Activated CD4-positive, alpha-beta T cell treated with anti-CD3 and anti-CD28 coated beads for 36 hours (primary cell): ENCODE measurements at places on chromosomes 5 and 9.

GRCh38 chr5:169997798-169998197 is 17.5 kb upstream of the INSYN2B start:
- H3K36me3 ChIP-seq: peaks cover 66% of the 10 kb centered on the region
- DNase-seq: no peak
- H3K27me3 ChIP-seq: no peaks in the 10 kb centered on the region
- no peaks in the 10 kb centered on the region for H3K4me1 ChIP-seq
- no peak overlapping the region for H3K4me3 ChIP-seq

- H3K4me1 ChIP-seq: no peaks in the 10 kb centered on the region
- H3K27me3 ChIP-seq: no peaks in the 10 kb centered on the region
- H3K4me3 ChIP-seq: no peak overlapping the region
- H3K27ac ChIP-seq: no peak overlapping the region
- no peak for DNase-seq
These were observed 92.2 kb upstream of the ADAMTS19 start for GRCh38 chr5:129367883-129368282.

- DNase-seq: peak; percentile 81
- peaks cover 2% of the 10 kb centered on the region for H3K36me3 ChIP-seq
- H3K27ac ChIP-seq: peak within 1 kb of the TSS; percentile 73
- H3K4me3 ChIP-seq: peak within 1 kb of the TSS; percentile 75
These were observed at the start of gene GPR150 for GRCh38 chr5:95620030-95620869. GPR150 (plus strand) TSS chr5:95620087; CDS start chr5:95620276, 189 bp downstream.

DNA sequence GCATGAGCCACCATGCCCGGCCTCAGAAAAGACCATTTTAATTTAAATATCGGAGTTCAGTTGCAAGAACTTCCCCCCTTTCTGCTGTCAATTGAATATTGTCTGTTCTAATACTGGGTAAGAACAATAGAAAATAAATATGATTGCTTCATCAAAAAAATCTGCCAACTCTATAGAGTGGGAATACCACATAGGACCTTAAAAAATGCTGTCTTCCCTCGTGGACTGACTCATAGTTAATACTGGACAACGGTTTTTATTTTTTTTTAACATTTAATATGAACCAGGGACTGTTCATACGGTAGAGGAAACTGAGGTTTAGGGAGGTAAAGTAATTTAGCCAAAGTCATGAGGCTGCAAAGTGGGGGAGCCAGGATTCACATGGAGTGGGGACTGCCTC is 9.7 kb downstream of the ZNF462 start:
- H3K4me1 ChIP-seq: no peaks in the 10 kb centered on the region
- no peak overlapping the region for H3K4me3 ChIP-seq
- H3K27ac ChIP-seq: no peak overlapping the region

- DNase-seq: no peak
- H3K4me3 ChIP-seq: no peak overlapping the region
- no peaks in the 10 kb centered on the region for H3K27me3 ChIP-seq
- peaks cover 65% of the 10 kb centered on the region for H3K36me3 ChIP-seq
These were observed 78.5 kb downstream of the ERCC6L2 start for GRCh38 chr9:95953986-95954385.

DNA sequence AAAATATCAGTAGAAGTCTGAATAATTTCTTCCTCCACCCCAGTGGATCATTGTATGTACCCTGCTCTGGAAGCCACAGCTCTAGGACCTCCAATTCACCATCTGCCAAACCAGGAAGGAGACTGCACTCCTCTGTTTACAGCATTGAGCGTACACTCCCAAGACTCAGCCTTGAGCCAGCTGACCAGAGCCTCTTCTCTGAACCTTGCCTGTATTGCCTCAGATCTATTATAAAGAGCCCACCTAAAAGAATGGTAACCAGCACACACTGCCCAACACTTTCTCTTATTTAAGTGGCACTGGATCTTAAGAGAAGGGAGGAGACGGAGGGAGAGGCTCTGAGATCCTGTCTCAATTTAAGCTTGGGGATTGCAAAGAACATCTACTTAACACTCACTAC is 217.8 kb upstream of the RASEF start:
- no peak overlapping the region for H3K4me3 ChIP-seq
- no peaks in the 10 kb centered on the region for H3K36me3 ChIP-seq
- no peaks in the 10 kb centered on the region for H3K4me1 ChIP-seq
- no peak for DNase-seq
- no peak overlapping the region for H3K27ac ChIP-seq

DNA sequence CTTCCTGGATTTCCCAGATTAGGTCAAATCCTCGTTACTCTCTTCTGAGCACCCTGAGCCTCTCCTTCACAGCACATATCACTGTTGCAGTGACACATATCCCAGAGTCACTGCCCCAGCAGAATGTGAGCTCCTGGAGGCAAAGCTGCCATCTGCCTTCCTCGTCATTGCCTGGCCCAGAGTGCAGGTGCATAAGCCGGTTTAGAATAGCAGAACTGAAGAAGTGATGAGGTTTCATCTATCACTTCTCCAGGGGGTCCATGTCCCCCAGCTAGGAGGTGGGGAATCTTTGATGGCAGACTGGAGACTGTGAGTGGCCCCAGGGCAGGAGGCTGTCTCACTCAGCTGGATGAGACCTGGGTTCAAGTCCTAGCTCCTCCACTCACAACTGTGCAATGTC is 25.8 kb downstream of the NIPAL4 start:
- DNase-seq: no peak
- peaks cover 11% of the 10 kb centered on the region for H3K4me1 ChIP-seq
- H3K4me3 ChIP-seq: no peak overlapping the region
- no peak overlapping the region for H3K27ac ChIP-seq
- H3K36me3 ChIP-seq: peaks cover 39% of the 10 kb centered on the region

GRCh38 chr5:151097061-151097460 is 16.2 kb upstream of the TNIP1 start:
- no peak overlapping the region for H3K27ac ChIP-seq
- peaks cover 25% of the 10 kb centered on the region for H3K36me3 ChIP-seq
- H3K4me3 ChIP-seq: no peak overlapping the region
- peaks cover 72% of the 10 kb centered on the region for H3K4me1 ChIP-seq
- no peaks in the 10 kb centered on the region for H3K27me3 ChIP-seq
- no peak for DNase-seq

DNA sequence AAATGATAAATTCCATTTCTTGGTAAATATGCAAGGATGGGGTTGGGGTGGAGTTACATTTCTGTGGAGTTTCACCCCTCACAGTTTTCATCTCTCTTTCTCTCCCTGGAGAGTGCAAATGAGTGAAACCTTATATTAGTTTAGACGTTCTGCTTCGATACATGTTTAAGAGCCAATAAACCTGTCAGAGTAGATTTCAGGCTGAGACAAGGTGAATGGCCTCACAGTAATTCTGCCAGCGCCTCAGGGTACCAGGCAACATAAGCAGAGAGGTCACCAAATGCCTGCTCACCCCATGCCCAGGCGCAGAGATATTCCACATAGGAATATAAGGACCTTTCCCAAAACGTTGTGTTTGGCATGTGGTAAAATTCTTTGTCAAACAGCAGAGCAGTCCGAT is 154.9 kb upstream of the VLDLR start:
- H3K4me3 ChIP-seq: no peak overlapping the region
- no peak overlapping the region for H3K27ac ChIP-seq
- no peak for DNase-seq
- peaks cover 30% of the 10 kb centered on the region for H3K27me3 ChIP-seq
- H3K36me3 ChIP-seq: no peaks in the 10 kb centered on the region

GRCh38 chr9:109830545-109830944 is 50.5 kb downstream of the PALM2AKAP2 start:
- H3K36me3 ChIP-seq: no peaks in the 10 kb centered on the region
- DNase-seq: no peak
- no peak overlapping the region for H3K4me3 ChIP-seq
- H3K4me1 ChIP-seq: no peaks in the 10 kb centered on the region
- no peak overlapping the region for H3K27ac ChIP-seq

DNA sequence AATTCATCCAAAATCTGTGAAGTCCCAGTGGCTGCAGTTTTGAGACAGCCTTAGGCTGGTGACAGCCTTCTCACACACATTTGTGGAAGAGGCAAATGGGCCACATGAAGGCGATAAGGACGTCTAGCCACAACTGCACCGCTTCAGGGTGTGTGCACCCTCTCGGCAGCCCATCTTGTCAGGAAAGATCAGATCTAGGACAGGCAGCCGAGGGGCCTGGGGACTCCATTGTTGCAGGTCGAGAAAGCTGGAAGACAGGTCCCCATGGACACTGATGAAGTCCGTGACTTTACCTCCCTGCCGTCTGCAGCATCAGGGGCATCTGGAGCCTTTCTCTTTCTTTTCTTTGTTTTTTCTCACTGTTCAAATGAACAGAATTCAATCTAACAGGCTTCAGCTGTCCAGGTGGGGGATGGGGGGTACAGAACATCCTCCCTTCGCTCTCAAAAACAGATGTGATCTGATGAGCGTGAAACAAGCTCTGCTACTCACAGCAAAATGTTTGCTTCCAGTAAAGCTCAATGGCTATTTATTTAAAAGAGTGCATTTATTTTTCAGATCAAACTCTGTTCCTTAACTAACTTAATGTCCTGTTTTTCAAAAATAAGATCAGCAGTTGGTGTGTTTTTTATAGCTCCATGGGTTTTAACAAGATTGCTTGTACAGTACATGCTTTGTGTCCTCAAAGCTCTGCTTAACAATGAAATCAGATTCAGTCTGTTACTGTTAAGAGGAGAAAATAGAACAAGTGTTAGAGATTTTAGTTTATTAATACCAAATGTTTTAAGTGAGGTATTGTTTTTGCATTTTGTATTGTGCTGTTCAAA is 111.8 kb upstream of the OTULINL start:
- H3K36me3 ChIP-seq: no peaks in the 10 kb centered on the region
- H3K27me3 ChIP-seq: no peaks in the 10 kb centered on the region
- DNase-seq: no peak
- no peak overlapping the region for H3K27ac ChIP-seq
- H3K4me3 ChIP-seq: no peak overlapping the region

DNA sequence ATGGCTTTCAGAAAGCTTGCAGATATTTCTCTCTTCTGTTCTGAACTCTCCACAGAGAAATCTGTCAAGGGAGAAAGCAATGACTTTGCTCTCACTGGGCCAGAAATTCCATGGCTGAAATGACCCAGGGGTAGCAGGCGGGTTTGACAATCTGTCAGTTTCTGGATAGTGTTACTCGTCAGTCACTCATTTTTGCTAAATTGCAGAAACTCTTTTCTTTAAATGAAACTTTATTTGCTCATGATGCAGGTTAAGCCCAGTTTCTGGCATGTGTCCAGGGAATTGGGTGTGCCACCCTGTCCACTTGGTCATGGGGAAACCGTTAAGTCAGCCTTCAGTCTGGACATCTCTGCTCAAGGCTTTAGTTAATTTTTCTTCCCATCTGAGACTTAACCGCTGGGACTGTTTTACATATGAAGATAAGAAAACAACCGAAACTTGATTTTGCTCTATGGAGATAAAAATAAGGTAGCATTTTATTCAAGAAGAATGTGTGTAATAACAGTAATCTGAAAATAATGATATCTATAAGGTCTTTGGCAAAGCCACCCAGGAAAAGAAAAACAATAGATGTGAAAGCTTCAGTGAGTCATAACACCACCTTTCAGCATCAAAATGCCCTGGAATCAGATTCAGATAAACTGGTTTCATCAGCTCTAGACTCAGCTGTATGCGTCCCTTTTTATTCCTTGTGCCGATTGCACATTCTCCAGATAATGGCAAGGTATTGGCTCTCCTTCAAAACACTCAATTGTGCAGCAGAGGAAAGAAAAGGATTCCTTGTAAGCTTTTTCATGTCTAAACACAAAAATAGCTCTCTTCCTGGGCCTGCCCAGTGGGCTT is 308.3 kb downstream of the ZSWIM6 start:
- no peak for DNase-seq
- peaks cover 2% of the 10 kb centered on the region for H3K27me3 ChIP-seq
- no peak overlapping the region for H3K27ac ChIP-seq

GRCh38 chr9:120646948-120647347 is 67.0 kb upstream of the CDK5RAP2 start:
- no peaks in the 10 kb centered on the region for H3K4me1 ChIP-seq
- H3K27me3 ChIP-seq: no peaks in the 10 kb centered on the region
- no peak for DNase-seq
- no peak overlapping the region for H3K27ac ChIP-seq
- no peaks in the 10 kb centered on the region for H3K36me3 ChIP-seq

DNA sequence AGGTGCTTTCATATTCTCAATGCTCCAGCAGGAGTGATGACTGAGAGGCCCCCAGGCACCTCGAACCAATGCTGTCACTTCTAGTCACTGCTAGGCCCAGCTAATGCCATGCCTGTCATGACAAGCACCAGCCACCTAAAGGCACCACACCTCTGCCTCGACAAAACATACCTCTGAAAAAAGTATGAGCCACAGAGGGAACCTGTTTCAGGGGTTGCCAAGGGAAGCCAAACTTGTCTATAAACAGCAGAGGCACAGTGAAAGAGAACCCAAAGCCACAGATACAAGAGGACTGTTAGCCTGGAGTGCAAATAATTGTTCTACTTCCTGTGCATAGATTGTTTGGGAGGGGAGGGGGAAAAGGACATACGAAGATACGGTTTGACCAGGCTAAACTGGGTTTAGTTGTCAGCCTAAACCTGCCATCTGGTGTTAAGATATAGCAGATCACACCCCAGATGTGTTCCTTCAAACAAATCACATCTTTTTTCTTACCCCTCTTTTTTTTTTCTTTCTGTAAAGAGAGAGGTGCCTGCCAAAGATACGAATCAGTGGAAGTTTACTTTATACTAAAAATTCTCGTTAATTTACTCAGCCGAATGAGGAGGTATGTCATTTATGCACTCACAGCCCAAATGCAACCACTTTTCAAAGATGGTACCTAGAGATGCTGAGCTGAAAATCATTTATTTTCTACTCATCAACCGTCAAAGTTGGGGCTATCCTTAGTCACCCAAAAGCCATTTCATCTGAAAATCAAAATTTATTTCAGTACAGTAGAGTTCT is 45.7 kb downstream of the BNC2 start:
- no peaks in the 10 kb centered on the region for H3K4me1 ChIP-seq
- no peak for DNase-seq
- peaks cover 15% of the 10 kb centered on the region for H3K27me3 ChIP-seq
- no peak overlapping the region for H3K27ac ChIP-seq

DNA sequence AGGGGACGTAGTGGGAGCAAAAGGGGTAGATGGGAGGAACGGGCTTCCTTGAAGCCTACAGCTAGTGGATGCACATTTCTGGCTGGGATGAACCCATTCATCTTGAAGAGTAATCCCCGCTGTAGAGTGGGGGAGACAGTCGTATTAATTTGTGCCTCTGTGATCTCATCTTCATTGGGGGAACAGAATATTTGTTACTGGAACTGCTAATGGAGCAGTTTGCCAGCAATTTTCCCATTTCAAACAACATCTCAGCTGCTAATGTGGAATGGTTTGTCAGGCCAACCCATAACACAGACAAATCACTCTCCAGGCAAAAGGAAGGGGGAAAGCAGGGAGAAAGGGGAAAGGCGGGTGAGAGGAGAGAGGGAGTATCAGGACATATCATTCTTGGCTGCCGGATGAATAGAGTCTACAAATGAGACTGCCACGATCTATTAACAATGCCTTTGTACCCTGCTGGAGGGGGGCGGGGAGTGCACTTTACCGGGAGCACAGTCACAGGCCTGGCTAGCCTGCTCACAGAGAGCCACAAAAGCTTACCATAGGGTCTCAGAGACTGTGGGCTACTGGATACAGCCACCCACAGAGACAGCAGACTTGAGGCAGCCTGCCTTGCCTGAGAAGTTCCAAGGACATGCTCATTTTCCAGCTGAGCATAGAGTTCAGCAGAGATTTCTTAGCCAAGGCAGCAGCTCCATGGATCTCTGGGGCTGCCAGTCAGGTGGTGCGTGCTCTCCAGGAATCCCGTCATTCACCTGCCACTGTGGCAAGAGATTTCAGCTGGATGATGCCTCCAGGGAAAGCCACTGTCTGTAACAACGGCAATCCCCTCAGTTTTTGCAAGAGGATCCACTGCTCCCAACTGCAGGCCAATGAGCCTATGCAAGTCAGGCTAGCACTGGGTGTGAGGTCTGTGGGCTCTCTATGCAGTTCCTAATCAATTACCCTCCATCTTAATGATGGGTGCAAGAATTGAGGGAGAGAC is 217.7 kb upstream of the PANK3 start:
- H3K36me3 ChIP-seq: peaks cover 3% of the 10 kb centered on the region
- peaks cover 4% of the 10 kb centered on the region for H3K27me3 ChIP-seq
- no peak overlapping the region for H3K4me3 ChIP-seq
- no peak for DNase-seq
- H3K4me1 ChIP-seq: peaks cover 74% of the 10 kb centered on the region
